ENCODE measurements at places on chromosomes 16 and 17. TPM values are rescaled to one million over a fixed set of nuclear protein-coding genes. Genes with fewer than 3 reads are reported as not detected.

The ZNF785 gene
- 10.1 TPM for total RNA-seq

DNA sequence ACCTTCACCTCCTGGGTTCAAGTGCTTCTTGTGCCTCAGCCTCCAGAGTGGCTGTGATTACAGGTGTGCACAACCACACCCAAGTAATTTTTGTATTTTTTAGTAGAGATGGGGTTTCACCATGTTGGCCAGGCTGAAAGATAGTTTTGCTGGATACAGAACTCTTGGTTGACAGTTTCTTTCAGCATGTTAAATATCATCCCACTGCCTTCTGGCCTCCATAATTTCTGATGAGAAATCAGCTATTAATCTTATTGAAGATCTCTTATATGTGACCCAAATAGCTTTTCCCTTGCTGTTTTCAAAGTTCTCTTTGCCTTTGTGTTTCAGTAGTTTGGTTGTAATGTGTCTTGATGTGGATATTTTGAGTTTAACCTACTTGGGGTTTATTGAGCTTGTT lies 50.3 kb upstream of the BRD7 start:
- DNase-seq, result no peak

DNA sequence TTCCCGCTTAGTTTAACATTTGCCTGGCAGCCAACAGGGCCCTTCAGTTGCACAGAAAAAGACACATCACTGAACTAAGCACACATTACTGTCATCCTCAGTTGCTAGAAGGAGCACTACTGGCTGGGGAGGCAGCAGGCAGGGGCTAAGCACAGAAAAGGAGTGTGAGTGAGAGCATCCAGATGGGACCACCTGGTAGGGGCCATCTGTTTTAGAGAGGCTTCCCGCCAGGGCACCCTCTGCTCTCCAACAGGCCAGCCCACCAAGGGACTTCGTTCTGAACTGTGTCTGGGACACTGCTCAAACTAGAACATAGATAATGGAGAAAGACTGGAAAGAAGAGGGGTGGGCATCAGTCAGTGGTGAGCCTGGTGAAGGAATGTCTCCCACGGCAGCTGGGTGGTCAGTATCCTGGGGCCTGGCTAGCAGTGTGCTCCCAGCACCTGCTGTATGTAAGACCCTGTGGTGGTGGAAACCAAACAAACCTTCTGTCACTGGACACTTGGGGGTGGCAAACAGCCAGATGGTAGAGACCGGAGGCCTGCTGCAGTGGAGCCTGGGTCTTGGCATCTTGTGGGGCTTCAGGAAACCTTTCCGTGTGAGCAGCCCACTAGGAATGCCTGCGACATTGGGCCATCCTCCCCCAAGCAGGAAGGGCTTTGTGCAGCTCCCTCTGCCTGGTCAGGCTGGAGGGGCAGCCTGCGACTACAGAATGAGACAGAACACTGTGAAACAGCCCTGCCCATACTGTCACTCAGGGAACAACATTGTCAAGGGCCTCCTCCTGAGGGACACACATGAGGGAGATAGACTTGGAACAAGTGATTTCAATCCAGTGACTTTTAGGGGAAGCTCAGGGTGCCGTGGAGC lies 12.8 kb upstream of the RANGRF start:
- DNase-seq, result no peak

- DNase-seq, result peak; percentile 20
Observed at GRCh38 chr17:73640691-73641090, 3.6 kb downstream of the SDK2 start.
